ENCODE measurements at places on chromosomes 3 and 15.

GRCh38 chr3:148717885-148718561 lies 20.3 kb downstream of the AGTR1 start:
- no peak for DNase-seq

- no peak for DNase-seq
Measured at GRCh38 chr15:89575656-89576416, 567 bp downstream of the TICRR start.

- no peak for DNase-seq
Measured at GRCh38 chr3:171186817-171187500, 160.4 kb upstream of the SLC2A2 start.

DNA sequence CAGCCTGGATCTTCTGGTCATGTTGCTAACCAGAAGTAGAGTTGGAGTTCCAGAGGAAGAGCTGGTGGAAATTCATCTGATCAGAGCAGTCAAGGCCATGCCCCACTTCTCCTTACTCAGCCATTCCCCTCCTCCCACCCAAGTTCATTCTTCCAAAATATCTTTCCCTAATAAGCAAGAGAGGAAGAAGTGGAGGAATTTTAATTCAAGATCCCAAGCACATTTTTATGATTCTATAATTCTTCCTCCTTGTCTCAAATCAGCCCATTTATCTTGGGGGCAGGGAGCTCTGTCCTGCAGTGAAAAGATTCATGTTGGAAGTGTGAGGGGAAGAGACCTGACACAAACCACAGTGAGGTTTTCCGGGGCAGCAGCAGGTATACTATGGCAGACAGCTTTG lies 85.0 kb upstream of the GALNT15 start:
- DNase-seq, result no peak

DNA sequence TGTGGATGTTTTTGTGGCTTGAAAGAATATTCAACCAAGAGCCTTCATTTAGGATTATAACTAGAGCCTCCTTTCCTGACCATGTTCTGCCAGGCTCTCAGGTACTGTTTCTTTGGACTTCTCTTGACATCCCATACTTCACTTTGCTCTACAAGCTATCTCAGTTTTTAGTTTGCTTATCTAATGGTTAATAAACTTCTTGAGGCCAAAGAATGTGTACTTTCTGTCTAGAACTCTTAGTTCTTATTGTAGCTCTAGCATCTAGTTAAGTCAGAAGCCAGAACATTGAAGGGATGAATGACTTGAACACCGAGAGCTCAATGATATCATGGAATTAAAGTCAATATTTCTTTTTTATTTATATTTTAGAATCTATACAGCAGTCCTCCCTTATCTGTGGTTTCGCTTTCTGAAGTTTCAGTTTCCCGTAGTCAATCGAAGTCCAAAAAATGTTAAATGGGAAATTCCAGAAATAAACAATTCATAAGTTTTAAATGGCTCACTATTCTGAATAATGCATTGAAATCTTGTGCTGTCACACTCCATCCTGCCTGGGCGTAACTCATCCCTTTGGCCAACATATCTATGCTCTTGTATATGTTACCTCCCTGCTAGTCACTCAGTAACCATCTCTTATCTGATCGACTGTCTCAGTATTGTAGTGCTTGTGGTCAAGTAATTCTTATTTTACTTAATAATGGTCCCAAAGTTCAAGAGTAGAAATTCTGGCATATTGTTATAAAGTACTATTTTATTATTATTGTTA lies 368.6 kb upstream of the RBMS3 start:
- no peak for DNase-seq

- DNase-seq, result no peak
Measured at GRCh38 chr15:67322481-67322880, 67.9 kb downstream of the IQCH start.

- no peak for DNase-seq
Measured at GRCh38 chr3:114998971-114999579, 148.0 kb downstream of the ZBTB20 start.

- no peak for DNase-seq
Measured at GRCh38 chr15:38843051-38843501, 278.5 kb upstream of the RASGRP1 start.

DNA sequence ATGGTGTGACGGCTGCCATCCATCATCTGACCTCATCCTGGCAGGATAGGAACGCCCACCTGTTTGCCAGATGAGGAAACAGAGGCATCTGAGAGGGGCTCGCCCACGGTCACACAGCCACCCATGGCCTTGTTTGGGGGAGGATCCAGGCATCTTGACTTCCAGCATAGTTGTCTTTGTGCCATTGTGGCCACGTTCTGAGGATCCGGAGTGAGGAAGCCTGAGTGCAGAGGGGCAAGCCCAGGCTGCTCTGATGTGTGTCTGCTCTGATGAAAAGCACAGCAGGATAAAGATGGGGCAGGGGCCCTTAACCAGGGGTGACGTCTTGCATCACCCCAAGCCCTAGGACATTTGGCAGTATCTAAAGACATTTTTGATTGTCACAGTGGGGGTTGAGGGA lies 58.7 kb downstream of the FGD5 start:
- no peak for DNase-seq

DNA sequence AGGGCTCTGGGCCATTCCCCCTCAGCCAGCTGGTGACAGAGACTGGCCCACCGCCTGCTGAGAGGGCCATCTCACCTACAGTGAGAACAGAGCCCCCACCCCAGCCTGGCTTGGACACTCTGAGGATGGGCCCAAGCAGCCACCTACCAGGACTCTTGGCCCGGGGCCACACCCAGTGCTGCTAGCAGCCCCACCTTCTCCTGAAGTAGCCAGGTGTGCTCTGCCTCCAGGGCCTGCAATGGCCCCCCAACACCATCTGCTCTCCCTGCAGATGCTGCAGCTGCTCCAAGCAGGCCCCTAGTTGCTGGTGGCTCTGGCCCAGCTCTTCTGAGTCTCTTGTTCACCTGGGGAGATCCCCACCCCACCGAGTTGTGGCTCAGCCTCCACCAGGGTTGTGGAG lies 6.8 kb upstream of the CLK3 start:
- DNase-seq, result no peak

DNA sequence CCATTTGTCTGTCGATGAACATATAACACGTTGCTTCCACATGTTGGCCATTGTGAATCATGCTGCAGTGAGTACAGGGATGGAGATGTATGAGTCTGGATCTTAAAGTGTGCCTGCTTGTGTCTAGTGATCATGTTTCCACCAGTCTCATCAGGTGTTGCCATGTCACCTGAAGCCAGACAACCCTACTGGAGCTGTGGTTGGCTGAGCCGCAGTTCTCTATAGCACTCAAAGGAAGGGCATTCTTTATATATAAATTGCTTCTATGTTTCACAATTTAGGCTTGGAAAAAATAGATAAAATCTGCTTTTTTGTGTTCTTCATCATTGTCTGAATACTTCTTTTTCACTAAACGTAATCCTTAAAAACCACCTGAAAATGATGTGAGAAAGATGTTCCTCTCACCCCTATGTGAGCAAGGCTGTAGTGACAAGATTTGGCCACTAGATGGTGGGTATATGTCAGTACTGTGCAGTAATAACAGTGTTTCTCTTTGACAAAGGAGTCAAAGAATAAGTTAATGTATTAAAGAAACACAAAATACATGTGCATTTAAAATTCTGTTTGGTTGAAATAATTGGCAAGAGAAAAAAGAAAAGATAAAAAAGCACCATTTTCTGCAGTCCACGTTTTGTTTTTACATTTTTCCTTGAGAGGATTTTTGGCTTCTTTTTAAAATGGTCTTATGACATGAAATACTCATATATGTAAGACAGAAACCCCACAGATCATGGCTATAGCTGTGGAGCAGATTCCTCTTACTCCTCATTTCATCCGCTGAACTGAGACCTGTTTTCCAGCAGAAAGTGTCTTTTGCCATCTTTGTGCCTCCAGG lies 394.5 kb upstream of the DPPA4 start:
- peak; percentile 75 for DNase-seq

DNA sequence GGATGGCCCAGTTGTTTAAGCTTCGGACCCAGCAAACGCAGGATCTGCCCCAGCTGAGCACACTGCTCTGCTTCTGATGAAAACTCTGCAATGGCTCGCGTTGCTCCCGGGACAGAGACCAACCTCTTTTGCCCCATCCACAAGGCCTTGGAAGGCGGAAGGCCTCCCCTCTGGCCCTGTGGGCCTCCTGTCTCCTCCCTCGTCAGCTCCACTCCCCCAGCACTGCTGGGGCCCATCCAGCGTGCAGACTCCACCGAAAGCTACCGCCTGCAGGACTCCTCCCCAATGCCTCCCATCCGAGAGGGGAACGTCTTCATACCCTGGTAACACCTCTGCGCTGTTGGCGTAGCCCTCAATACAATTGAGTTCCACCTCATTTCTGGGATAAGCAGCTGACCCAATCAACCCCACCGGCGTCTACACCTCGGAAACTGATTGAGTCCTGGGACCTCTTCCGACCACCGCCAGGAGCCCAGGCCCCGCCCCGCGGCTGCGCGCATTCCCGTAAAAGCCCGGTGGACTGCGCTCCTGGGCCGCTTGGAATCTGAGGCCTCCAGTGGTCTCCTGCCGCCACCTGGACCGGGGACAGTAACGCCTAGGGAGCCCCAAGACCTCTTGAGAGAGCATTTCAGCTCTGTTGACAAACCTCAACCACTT lies at the start of gene PRR23E:
PRR23E (plus strand) TSS at position 556 of the 657 bp plus-strand sequence. CDS start 3,555 bp downstream, outside the sequence.
- no peak for DNase-seq

DNA sequence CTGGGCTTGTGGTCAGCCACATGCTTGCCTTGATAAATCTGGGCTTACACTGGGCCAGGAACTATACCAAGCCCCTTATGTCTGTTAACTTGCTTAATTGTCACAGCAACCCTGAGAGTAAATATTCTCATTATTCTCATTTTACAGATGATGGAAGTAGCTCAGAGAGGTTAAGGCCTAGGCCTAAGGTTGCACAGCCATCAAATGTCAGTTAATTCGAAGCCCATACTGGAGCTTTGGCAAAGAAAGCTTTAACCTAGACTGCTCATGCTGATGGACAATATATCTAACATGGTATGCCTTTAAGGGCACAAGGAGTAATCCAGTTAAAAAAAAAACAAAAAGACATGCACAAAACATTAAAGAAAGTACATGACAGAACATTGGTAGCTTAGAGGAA lies 220.1 kb downstream of the FEZF2 start:
- no peak for DNase-seq

DNA sequence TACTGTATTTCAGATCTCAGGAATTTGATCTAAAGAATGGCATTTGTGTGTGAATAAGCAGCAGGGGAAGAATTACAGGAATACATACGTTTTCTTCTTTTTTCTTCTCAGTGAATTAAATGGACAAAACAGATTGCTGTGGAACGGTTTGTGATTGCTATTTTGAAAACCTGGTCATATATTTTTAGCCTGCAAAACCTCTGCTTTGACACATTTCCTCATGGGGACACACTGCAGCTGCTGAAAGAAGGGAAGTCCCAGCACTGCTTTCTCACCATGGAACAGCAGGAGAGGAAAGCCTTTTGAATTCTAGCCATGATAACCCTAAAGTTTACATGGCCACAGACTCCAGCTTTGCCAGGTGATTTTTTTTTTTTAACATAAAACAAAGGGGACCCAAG lies 315.0 kb downstream of the OXSM start:
- DNase-seq, result no peak

DNA sequence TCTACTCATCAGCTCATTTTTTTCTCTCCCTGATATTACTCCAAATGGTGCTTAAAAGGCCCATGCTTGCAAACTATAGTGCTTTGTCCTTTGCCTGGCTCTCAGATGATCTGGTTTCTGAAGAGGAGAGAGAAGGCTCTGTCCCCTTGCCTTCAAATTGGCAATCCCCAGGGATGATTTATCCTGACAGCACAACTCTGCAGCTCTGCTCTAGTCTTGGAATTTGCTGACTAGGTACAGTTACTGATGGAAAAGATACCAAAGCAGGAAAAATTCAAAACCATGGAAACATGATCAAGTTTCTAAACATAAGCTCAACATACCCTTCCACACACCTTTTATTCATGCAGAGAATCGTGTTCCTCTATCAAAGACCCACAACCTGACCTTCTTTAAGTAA lies 106.7 kb upstream of the CADPS start:
- DNase-seq, result no peak

- peak; percentile 61 for DNase-seq
Measured at GRCh38 chr15:42273900-42274701, 868 bp upstream of the TMEM87A start.

DNA sequence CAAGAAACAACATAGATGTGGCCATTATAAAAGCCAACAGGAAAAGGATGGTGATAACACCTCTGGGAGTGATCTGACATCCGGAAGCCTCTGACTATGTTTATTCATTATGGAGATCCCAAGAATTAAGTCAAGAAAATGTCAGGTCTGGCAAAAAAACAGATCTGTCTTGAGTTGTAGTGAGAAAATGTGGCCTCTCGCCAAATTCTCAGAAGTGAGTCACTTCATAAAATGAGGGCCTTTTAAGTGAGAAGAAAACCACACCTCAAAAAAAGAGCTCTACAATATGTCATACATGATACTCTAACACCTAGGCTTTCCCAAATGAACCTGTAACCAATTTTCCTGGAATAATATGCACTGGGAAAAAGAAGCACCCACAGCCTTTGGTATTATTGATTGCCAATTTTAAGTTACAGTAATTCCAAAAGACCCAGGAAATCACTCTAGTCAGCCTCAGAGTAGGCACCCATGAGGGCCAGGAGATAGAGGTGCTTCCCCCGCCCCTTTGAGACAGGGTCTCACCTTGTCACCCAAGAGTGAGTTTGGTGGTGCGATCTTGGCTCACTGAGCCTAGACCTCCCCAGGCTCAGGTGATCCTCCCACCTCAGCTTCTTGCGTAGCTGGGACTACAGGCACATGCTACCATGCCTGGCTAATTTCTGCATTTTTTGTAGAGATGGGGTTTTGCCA lies 38.0 kb downstream of the CCR3 start:
- DNase-seq, result peak; percentile 64

DNA sequence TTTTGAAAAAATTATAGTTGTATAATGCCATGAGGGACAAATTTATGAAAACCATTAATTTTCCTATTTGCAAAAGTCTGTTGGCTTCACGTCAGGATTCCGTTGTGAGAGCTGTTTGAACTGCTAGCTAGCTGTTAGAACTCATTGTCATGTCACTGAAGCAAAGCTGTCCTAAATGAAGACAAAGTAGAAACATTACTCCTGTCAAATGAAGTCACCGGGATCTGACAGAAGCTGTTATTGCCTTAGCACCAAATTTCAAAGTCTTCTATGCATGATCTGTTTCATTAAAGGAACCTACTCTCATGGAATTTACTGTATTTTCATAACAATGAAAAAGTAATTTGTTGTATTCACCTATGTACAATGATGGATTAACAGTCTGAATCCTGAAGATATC lies 479.8 kb downstream of the PLOD2 start:
- DNase-seq, result no peak

Measured in CD4-positive, alpha-beta T cell treated with Interleukin-12 subunit alpha and Interleukin-12 subunit beta, for 1 hour (primary cell).